ENCODE measurements at places on chromosomes 4 and X. TPM values are rescaled to one million over a fixed set of nuclear protein-coding genes. Genes with fewer than 3 reads are reported as not detected.
A peak's percentile ranks its signal among the peaks of the same experiment; 100 is the strongest.

Gene PTTG2
- 0.50 TPM for total RNA-seq

Gene NPY1R
- 2.4 TPM for total RNA-seq

Gene USO1
- total RNA-seq: 57.5 TPM

Gene PRRG3
- 0.94 TPM for total RNA-seq

Gene SMIM10L2A
- total RNA-seq: 28.0 TPM

Gene PGK1
- total RNA-seq: 100.0 TPM

Gene FGF16
- 0.19 TPM for total RNA-seq

Gene UGT2B11
- not detected for total RNA-seq

Gene PSAPL1
- total RNA-seq: 19.0 TPM

Gene SERTM2
- total RNA-seq: not detected

Gene HEPH
- 6.3 TPM for total RNA-seq

Gene TLR8
- 0.08 TPM for total RNA-seq

- H3K27ac ChIP-seq: no peak overlapping the region
- H3K27me3 ChIP-seq: no peaks in the 10 kb centered on the region
- H3K36me3 ChIP-seq: no peaks in the 10 kb centered on the region
- no peak for DNase-seq
- no peak overlapping the region for H3K4me3 ChIP-seq
These were observed 220.3 kb downstream of the PTTG2 start for GRCh38 chr4:38180456-38180855.

DNA sequence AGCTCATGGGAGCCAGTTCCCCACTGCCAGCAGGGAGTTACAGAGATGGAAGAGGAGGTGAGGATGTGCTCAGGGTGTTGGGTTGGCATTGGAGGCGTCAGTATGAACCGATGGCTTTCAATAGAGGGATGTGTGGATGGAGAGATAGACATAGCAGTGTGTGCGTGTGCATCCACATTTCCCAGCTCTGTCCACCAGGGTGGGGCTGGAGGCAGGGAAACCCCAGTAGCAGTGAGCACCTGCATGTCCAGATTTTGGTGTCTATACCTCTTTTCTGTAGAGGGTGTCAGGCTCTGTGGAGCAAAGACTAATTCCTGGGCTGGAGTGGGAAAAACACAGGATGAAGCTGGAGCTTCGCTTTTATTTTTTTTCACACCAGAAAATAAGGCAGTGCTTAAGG lies 37.2 kb upstream of the HGFAC start:
- H3K4me1 ChIP-seq: peaks cover 5% of the 10 kb centered on the region
- H3K36me3 ChIP-seq: no peaks in the 10 kb centered on the region
- no peak overlapping the region for H3K27ac ChIP-seq
- DNase-seq: no peak
- no peak overlapping the region for H3K4me3 ChIP-seq
- H3K27me3 ChIP-seq: no peaks in the 10 kb centered on the region

- H3K36me3 ChIP-seq: no peaks in the 10 kb centered on the region
- H3K4me3 ChIP-seq: no peak overlapping the region
- no peaks in the 10 kb centered on the region for H3K27me3 ChIP-seq
- no peaks in the 10 kb centered on the region for H3K4me1 ChIP-seq
- H3K27ac ChIP-seq: no peak overlapping the region
These were observed 126.2 kb downstream of the COL4A6 start for GRCh38 chrX:108312011-108312410.

- H3K4me3 ChIP-seq: peak overlapping the region; percentile 96
- no peaks in the 10 kb centered on the region for H3K36me3 ChIP-seq
- H3K27ac ChIP-seq: peak overlapping the region; percentile 98
- H3K4me1 ChIP-seq: no peaks in the 10 kb centered on the region
- peak; percentile 94 for DNase-seq
- no peaks in the 10 kb centered on the region for H3K27me3 ChIP-seq
These were observed 2.3 kb downstream of the MAML3 start for GRCh38 chr4:140151699-140152012.

GRCh38 chrX:13023567-13023966 lies 20.9 kb downstream of the FAM9C start:
- no peak overlapping the region for H3K27ac ChIP-seq
- no peak for DNase-seq
- H3K4me1 ChIP-seq: no peaks in the 10 kb centered on the region
- H3K4me3 ChIP-seq: no peak overlapping the region

DNA sequence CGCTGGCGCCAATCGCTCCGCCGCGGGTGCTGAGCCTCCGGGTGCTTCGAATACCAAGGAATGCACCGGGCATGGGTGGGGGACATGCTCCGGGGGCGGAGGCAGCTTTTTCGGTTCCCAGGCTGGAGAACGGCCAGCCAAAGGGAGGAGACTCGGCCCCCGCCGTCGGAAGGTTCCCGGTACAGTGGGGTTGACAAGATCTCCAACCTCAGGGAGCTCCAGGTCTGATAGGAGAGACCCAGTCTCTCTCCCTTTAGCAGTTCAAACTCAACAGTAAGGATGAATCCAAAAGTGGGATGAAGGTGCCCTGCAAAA lies 29.1 kb upstream of the BCORL1 start:
- peaks cover 3% of the 10 kb centered on the region for H3K4me1 ChIP-seq
- no peak overlapping the region for H3K27ac ChIP-seq
- peak overlapping the region; percentile 29 for H3K4me3 ChIP-seq
- no peaks in the 10 kb centered on the region for H3K27me3 ChIP-seq
- DNase-seq: no peak

- no peaks in the 10 kb centered on the region for H3K36me3 ChIP-seq
- no peak overlapping the region for H3K27ac ChIP-seq
- H3K4me1 ChIP-seq: no peaks in the 10 kb centered on the region
These were observed 36.1 kb downstream of the MID1IP1 start for GRCh38 chrX:38837389-38837788.

DNA sequence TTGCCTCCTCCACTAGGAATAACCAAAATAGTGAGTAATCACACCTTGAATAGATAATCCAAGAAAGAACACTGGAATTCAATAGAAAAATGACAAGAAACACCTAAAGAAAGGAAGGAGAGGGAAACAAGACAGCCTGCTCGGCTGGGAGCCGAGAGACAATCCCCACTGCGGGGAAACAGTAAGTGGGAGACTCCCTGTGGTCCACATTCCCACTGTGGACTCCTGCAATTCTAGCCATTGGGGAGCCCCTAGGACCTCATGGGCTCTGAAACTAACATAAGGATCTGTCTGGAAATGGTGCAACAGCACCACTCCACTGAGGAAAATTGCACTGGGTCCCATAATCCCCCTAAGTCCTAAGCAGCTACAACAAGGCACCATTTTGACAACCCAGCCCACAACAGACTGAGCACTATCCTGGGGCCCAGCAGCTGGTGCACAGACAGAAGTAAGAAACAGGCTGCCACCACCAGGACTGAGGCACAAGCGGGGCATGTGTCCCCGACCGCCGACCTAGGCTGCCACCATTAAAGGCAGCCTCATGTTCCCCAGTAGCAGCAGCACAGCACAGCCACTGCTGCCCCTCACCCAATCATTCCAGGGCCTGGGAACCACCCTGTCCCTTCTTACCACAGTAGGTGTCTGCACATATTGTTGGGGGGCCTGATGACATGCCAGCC lies 14.2 kb downstream of the LRBA start:
- H3K4me1 ChIP-seq: no peaks in the 10 kb centered on the region
- DNase-seq: no peak
- no peak overlapping the region for H3K4me3 ChIP-seq
- no peaks in the 10 kb centered on the region for H3K27me3 ChIP-seq
- no peak overlapping the region for H3K27ac ChIP-seq
- H3K36me3 ChIP-seq: no peaks in the 10 kb centered on the region

GRCh38 chr4:182555997-182556418 lies 312.8 kb downstream of the TENM3 start:
- no peaks in the 10 kb centered on the region for H3K36me3 ChIP-seq
- H3K4me3 ChIP-seq: no peak overlapping the region
- H3K27me3 ChIP-seq: no peaks in the 10 kb centered on the region
- no peaks in the 10 kb centered on the region for H3K4me1 ChIP-seq

DNA sequence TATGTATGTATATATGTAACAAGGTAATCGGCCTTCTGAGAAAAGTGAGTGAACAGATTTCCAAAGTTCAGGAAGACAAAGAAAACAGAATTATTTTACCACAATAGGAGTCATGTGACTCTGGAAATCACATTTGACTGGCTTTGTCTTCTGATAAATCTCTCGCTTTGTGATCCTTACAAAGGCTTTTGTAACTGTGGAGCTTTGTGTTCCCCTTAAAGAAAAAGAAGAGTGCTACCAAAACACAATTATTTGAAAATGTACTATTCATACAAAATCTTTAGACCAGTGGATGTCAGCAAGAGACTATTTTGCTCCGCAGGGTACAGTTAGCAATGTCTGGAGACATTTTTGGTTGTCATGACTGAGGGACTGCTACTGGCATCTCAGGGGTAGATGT lies 238.8 kb downstream of the LDB2 start:
- H3K36me3 ChIP-seq: no peaks in the 10 kb centered on the region
- DNase-seq: no peak
- no peak overlapping the region for H3K27ac ChIP-seq
- no peaks in the 10 kb centered on the region for H3K4me1 ChIP-seq
- H3K4me3 ChIP-seq: no peak overlapping the region

GRCh38 chr4:153890761-153891160 lies 101.9 kb upstream of the SFRP2 start:
- no peak overlapping the region for H3K4me3 ChIP-seq
- H3K4me1 ChIP-seq: no peaks in the 10 kb centered on the region
- H3K36me3 ChIP-seq: no peaks in the 10 kb centered on the region
- no peak for DNase-seq
- no peaks in the 10 kb centered on the region for H3K27me3 ChIP-seq

- H3K27me3 ChIP-seq: no peaks in the 10 kb centered on the region
- no peaks in the 10 kb centered on the region for H3K36me3 ChIP-seq
- no peak for DNase-seq
- no peak overlapping the region for H3K4me3 ChIP-seq
- H3K4me1 ChIP-seq: no peaks in the 10 kb centered on the region
These were observed 828.3 kb downstream of the TECRL start for GRCh38 chr4:63580796-63581475.

DNA sequence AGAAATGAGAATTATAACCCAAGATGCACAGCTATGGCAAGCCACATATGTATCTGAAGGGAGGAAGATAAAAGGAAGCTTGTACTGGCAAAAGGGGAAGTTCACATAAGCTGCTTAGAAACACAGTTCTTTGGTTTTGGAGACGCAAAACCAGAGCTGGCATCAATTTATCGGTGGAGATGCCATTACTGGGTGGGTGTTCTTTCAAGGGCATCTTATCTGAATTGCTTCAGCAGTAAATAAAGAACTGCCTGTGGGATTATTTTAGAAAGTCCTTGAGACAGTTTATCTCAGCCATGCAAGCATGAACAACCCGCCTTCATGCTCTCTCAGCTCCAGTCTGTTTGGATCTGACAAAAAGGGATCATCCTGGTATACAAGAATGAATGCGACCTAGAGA lies 60.8 kb downstream of the DDX60 start:
- H3K4me1 ChIP-seq: peaks cover 23% of the 10 kb centered on the region
- H3K27me3 ChIP-seq: no peaks in the 10 kb centered on the region
- peak; percentile 33 for DNase-seq
- H3K4me3 ChIP-seq: no peak overlapping the region

- no peak for DNase-seq
- no peak overlapping the region for H3K4me3 ChIP-seq
- no peaks in the 10 kb centered on the region for H3K27me3 ChIP-seq
- no peaks in the 10 kb centered on the region for H3K4me1 ChIP-seq
- H3K36me3 ChIP-seq: no peaks in the 10 kb centered on the region
- no peak overlapping the region for H3K27ac ChIP-seq
These were observed 423.1 kb upstream of the PITX2 start for GRCh38 chr4:111045992-111046391.

- DNase-seq: peak; percentile 21
- H3K27ac ChIP-seq: peak overlapping the region; percentile 76
- H3K4me1 ChIP-seq: peaks cover 10% of the 10 kb centered on the region
- H3K4me3 ChIP-seq: peak overlapping the region; percentile 84
- no peaks in the 10 kb centered on the region for H3K36me3 ChIP-seq
These were observed 557 bp downstream of the PIGG start for GRCh38 chr4:499567-499966.

GRCh38 chr4:140720387-140721304 lies 35.5 kb downstream of the TBC1D9 start:
- H3K27ac ChIP-seq: no peak overlapping the region
- no peaks in the 10 kb centered on the region for H3K4me1 ChIP-seq
- no peak overlapping the region for H3K4me3 ChIP-seq
- DNase-seq: no peak
- no peaks in the 10 kb centered on the region for H3K27me3 ChIP-seq
- no peaks in the 10 kb centered on the region for H3K36me3 ChIP-seq

DNA sequence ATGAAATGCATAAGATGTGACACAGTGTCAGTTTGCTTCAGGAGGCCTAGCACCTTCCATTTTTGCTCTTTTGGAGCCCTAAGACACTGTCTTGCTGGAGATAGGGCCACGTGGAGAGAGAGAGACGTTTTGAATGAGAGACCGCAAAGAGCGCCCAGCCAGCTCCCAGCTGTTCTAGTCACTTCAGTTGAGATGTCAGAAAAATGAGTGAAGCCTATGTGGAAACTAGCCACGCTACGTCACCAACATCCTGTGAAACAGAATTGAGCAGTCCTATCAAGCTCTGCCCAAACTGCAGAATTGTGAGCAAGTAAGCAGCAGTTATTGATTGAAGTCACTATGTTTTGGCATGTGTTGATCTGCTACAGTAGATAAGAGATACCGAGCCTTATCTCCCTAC lies 13.1 kb downstream of the GPR82 start:
- no peak for DNase-seq
- no peaks in the 10 kb centered on the region for H3K36me3 ChIP-seq
- no peaks in the 10 kb centered on the region for H3K4me1 ChIP-seq

DNA sequence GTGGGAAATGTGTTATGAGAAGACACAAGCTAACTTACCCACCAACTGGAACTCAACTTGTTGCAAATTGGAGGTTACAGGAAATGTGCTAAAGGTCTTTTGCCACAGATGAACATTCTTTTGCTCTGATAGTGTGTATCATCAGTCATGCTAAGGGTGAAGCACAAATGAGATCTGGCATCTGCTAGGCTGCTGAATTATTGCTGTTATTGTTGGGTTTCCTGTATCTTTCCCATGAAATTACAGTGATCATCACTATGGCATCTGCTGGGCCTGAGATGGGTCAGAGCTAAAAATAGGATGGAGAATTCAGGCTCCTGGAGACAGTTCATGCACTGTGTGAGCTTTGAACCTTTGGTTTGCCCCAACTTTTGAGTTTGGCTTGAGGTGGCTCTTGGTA lies 124.5 kb downstream of the NPNT start:
- H3K27ac ChIP-seq: no peak overlapping the region
- H3K4me1 ChIP-seq: no peaks in the 10 kb centered on the region
- no peak overlapping the region for H3K4me3 ChIP-seq
- H3K36me3 ChIP-seq: no peaks in the 10 kb centered on the region
- no peak for DNase-seq

Measured in testis (tissue), 5 donors.